ENCODE measurements at places on chromosomes 7 and 10.

DNA sequence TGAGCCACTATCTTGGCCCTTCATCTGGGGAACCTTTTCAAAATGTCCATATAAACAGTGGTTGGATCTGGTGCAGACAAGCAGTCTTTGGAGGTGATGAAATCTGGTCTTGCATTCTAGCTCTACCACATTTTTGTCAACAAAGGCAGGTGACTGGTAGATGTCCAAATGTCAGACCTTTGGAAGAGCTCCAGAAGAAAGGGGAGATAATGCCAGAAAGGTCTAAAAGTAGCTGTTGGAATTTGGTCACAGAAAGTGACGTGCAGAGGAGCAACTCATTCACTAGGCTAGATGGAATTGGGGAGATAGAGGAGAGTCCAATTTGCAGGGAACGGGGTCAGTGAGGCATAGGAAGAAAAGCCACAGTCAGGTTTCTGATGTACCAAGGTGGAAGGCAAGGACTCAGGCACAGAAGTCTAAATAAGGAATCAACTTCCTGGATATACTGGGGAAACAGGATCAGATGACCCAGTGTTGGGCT, 36.4 kb upstream of the WAC start:
- DNase-seq: no peak

- DNase-seq: no peak
Observed at GRCh38 chr10:119778776-119779445, 53.1 kb downstream of the INPP5F start.

GRCh38 chr7:113367041-113367586, 248.8 kb upstream of the SMIM30 start:
- DNase-seq: no peak

DNA sequence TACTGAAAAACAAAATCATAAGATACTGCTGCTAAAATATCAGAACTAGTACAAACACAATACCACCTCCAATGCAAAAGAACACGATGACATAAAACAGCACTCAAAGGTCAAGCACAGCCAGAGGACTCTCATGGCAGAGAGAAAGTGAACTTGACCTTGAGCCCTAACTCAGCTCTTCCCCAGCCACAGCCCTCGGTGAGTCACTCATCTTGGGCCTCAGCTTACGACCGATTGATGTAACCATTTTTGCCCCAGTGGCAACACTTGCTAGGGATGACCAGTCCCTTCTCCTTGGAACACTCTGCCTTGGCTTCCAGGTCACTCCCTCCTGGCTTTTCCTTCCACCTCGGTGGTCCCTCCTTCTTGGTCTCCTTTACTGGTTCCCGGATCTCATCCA, 77.8 kb downstream of the JAZF1 start:
- DNase-seq: no peak

- DNase-seq: no peak
Observed at GRCh38 chr10:36720895-36721294, 404.5 kb upstream of the ANKRD30A start.

- DNase-seq: no peak
Observed at GRCh38 chr7:24968165-24968564, 11.8 kb downstream of the OSBPL3 start.

DNA sequence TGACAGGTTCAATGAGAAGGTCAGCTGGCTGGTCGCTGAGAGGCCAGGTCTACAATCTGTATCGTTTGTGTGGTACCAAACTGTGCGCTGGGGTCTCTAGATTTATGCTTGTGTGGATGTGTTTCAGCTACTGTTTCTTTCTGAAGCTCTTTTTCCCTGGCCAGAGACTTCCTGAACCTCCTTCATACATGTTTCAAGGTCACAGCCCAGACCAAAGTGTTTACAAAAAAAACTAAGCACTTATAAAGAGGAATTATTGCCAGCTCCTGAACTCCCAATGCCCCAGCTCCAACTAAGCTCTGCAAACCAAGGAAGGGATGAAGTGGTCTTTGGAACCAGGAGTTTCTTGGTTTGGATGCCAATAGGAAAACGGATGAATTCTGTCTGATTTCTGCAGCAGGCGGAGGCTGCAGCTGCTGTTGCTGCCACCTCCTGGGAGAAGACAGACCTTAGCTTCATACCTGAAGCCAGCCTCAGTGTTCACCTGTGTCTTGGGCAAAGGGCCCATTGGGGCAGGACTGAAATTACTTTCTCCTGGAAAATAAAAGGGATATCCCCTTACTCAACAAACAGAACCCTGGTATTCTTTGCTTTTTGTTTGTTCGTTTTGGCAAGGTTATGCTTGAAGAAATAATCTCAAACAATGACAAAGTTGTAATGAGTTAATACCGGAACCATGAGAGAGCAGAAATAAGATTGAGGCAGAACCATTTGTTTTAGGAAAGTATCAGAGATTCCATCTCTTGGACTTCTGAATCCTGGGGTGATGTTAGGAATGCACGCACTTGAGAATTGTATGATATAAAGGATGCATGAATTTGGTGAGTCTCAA, 24.6 kb upstream of the MKLN1 start:
- peak; percentile 53 for DNase-seq

- DNase-seq: no peak
Observed at GRCh38 chr10:44172883-44173607, 211.9 kb downstream of the CXCL12 start.

DNA sequence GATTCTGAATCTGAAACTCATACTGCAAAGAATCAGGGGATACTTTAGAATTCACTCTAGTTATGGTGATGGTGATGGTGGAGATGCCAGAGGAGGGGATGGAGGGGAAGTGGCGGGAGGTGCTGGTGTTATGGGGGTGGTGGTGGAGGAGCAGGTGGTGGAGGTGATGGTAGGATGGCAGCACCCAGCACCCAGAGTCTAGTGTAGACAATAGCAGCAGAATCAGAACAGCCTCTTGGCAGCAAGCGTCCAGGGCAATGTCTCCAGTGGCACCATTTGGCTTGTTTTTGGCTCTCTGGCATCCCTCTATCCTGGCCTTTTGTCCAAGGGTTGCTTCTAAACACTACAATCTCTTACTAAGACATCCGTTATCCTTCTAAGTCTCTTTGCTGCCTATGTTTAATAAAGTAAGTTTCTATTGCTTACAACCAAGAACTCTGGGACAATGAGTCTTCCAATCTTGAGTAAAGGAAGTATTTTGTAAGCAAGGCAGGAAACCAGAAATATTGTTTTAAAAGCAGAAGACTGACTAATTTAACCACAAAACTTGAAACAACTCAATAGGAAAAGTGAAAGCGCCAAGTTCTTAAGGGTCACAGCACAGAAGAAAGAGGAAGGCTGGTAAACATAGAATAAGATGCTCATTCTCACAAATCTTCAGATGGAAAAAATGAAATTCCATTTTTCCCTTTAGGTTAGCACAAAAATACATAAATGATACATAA, 42.4 kb upstream of the GDF10 start:
- DNase-seq: peak; percentile 7

DNA sequence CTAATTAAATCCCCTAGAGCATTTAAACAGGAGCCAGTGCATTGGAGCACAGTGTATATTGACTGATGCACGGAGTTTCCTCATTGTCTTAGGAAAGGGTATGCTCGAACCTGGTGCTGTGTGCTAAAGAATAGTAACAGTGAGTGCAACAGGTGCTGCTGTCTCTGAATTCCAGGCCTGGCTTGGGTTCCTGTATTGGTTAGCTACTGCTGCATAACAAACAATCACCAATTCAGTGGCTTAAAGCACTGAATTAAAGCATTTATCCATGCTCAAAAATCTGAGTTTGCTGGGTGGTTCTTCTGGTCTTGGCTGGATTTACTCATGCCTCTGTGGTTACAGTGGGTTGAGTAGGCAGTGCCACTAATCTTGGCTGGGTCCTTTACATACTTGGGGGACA, 1.8 kb upstream of the PNLIPRP1 start:
- no peak for DNase-seq

DNA sequence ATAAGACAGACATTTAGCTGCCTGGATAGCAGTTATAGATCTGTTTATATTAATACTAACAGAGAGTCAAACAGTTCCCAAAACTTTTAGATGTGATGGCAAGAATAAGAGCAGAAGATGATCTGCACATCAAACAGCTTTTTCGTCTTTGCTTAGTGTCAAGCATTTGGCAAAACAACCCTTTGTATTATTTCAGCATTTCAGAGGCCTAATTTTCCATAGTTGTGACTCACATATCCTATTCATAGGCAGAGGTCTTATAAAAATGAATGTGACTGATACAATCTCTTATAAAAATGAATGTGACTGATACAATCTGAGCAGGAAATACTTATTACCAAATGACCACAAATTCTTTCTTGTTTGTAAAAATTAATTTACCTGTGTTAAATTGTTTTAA, 71.2 kb downstream of the LRRTM3 start:
- DNase-seq: no peak

DNA sequence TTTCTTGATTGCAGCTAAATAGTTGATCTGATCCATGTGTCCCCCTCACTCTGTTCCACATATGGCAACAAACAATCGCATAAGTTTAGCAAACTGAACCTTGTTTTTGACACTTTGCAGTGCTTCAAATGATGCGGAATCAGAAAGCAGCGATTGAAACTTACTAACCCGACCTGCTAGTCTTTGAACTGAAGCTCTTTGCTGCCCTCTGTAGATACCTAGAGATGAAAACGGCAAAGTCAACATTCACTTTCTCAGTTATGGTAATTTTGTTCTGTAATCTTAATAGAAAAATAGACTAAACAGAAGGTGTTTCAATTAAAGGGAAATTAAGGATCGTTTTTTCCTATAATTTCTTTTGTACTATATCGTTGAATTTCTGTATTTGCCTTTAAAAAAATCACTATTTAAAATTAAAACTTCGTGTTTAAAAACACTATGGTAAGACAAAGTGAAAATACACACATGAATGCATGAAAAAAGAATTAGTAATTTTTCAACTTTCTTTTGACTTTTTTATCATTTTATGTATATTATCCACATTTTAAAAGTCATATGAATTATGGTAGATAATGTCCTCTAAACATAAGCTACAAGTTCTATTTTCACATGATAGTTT, 276.5 kb downstream of the MAGI2 start:
- DNase-seq: peak; percentile 37

DNA sequence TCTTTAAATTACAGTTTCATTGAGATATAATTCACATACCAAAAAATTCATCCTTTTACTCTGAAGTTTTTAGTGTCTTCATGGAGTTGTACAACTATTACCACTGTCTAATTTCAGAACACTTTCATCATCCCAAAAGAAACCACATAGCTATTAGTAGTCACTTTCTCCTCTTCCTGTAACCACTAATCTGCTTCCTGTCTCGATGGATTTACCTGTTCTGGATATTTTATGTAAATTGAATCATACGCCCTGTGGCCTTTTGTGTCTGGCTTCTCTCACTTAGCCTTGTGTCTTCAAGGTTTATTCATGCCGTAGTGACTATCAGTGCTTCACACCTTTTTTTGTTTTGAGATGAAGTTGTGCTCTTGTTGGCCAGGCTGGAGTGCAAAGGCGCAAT, 135.5 kb downstream of the DOCK1 start:
- DNase-seq: no peak

- no peak for DNase-seq
Observed at GRCh38 chr7:49187543-49188268, 263.4 kb downstream of the CDC14C start.

- DNase-seq: no peak
Observed at GRCh38 chr7:1940863-1941262, 270.8 kb downstream of the ELFN1 start.

DNA sequence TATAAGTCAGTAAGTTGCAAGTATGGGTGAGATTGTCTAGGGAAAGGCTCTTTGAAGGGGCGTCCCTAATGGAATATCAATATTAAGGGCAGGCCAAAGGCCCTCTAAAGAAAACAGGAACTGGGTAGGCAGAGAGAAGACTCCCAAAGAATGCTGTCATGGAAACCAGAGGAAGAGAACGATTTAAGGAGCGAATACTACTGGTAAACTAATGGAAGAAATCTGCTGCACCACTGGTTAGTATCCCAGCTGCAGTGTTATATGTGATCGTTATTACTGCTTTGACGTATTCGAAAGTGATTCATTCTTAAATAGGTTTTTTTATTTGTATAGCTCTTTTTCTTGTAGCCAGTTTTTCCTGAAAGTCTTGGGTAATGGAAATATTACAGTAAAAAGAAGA, 1.3 kb downstream of the CASP2 start:
- DNase-seq: peak; percentile 31

DNA sequence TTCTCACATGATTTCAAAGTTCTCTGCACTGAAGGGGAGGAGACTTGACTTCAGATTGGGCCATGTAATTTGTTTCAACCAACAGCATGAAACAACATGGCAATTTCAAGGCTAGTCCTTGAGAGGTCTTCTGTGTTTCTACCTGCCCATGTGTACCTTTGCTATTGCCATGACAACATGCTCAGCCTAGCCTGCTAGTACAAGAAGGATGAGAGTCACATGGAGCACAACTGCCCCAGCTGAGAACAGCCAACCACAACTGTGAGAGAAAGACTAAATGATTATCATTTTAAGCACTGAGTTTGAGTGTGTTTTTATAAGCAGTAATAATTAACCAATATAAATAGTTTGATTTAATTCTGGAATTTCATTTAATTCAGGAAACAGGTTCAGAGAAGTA, 41.9 kb downstream of the ANKMY2 start:
- no peak for DNase-seq

- DNase-seq: no peak
Observed at GRCh38 chr10:1615186-1615954, 122.0 kb downstream of the ADARB2 start.

DNA sequence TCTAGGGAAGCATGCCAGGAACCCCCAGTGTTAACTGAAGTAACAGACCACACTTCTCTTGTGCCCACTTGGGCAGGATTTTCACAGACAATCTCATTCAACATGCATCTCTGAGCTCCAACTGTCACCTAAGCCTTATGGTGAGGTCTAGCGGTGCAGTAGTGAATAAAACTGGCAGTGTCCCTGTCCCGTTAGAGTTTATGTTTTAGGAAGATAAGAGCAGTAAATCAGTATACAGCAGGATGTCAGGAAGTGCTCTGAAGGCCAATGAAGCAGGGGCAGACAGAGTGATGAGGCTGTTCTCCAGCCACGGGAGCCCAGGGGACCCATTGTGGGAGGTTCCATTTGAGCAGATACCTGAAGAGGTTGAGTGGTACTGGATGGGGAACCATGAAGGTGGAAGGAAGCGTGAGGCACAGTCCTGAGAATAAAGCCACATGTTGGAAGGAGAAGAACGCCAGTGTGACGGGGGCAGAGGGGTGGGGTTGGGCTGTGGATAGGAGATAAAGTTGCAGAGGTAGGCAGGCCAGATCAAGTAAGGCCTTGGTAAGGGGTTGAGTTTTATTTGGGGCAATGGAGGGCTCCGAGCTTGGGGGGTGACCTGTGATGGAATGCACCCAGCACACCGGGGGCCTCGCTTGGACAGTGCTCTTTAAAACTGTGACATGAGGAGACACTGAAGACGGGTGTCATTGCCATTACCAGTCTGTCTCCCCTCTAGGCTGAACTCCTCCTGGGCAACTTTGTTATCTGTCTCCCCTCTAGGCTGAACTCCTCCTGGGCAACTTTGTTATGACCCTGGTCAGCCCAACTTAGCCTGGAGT, 6.6 kb downstream of the GDF10 start:
- no peak for DNase-seq

Data from dermis blood vessel endothelial cell (primary cell).